ENCODE measurements at places on chromosomes 7 and 10.

DNA sequence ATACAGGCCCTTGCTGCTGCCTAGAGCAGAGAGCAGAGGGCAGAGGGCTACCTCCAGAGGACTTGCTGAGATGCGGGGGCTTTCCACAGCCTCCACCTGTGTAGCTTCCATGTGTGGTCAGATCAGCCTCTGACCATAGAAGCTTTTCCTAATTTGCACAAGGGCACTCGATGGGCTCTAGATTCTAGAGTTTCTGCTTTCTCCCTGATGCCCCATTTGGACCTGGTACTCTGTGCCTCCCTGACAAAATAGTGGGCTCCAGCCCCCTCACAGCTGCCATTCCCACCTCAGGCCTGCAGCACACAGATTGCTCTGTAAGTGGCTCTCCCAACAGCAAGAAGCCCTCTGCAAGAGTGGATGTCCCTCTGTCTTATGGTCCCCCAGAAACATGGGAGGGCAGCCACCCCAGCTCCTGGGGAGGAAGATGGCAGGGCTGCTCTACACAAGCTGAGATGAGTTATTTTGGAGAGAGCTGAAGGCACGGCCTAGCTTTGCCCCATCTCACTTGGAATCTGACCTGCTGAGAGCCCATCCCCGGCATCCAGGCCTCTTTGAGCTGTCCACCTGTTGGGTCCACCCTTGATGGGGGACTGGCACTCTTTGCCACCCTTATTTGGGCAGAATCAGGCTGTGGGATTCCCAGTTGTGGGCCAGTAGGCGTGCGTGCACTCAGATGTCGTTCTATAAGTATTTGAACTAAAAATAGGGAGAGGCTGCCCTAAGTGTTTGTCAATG, 16.7 kb downstream of the TMEM273 start:
- DNase-seq: no peak

- DNase-seq: no peak
Observed at GRCh38 chr10:77320971-77321471, 316.6 kb downstream of the KCNMA1 start.

- DNase-seq: no peak
Observed at GRCh38 chr7:77413861-77414424, 2.2 kb downstream of the GSAP start.

GRCh38 chr7:11203683-11204082, 230.0 kb downstream of the PHF14 start:
- DNase-seq: no peak

GRCh38 chr7:15168489-15168888, 265.9 kb upstream of the DGKB start:
- DNase-seq: no peak

DNA sequence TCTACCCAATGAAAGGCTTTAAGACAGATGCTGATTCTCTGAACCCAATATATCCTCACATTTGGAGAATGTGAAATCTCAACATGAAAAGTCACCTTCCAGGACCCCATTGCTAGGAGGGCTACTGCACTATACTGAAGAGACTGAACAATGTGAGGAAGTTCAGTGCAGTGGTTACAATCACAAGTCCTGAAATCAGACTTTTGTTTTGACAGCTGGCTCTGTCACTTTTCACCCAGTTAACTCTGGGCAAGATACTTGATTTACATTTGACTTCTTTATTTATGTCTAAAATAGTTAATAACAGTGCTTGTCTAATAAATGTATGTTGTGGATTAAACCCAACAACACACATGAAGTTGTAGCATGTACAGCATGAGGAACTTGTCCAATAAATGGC, 14.8 kb upstream of the VWDE start:
- DNase-seq: no peak

DNA sequence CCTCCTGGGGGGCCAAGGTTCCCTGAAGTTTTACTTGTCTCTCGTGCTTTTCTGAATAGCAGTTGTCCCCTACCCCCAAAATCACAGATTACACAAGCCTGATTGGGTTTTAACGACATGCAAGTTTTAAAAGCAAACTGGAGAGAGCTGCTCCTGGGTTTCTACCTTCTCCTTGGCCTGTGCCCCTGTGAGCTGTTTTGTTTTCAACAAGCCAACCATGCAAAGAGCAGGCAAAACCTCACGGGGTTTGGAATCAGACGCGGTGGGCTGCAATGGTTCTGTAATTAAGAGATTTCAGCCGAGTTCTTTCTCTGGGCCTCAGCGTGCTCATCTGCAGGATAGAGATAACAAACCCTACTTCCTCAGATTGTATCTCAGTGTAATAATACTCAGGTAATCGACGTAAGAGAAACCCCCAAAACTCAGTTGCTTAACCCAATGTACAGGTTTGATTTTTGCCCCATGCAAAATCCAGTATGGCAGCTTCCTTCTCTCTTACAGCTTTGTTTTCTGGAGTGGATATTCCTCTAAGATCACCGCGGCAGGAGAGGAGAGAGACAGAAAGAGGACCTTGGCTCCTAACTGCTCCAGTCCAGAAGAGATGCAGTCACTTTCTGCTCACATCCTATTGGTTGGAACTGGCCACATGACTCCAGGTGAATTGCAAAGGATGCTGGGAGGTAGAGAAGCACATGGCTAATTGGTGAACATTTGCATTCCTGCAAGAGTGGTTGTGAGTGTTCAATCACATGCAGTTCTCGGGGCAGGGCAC, 42.0 kb downstream of the MYL10 start:
- DNase-seq: no peak

GRCh38 chr7:18573410-18574234, 78.1 kb downstream of the HDAC9 start:
- DNase-seq: no peak

DNA sequence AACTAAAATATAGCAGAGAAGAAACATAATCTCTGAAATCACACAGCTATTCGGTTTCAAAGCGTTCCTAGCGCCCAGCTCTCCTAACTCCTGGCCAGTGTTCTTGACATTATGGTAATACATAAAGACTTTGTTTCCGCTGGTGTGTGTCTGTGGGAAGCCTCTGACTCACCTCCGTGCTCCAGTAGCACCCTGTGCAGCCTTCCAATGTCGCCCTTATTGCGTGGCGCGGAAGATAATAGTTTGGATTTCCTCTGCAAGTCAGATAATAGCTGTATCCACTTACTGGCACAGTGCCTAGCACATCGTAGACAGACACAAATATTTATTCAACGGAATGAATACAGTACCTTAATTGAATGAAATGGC, 570 bp downstream of the BMS1 start:
- DNase-seq: peak; percentile 11

DNA sequence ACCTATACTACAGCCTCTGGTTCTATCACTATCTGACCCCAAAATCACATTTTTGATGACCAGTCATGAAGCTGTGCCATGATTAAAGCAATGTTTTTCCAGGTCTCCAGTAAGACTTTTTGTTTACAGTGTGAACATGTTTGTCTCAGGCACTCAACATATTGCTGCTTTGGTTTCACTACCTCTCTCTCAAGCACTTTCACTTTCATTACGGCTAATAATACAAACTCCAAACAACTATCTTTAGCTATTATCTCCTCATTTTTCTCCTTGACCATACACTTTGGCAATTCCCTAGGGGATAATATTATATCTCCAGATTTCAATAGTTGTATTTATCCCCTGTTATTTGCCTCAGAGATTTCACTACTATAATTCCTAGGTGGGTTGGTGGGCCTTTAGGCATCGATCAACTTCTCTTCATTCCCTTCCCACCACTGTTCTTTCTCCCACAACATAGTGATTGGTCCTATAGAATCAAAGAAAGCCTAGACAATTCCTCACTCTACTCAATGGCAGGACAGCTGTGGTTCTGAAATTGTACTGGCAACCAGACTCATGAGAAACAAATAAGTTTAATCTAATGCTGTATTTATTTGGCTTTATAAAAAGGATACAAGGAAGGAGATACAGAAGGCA, 261.4 kb upstream of the ZWINT start:
- no peak for DNase-seq

DNA sequence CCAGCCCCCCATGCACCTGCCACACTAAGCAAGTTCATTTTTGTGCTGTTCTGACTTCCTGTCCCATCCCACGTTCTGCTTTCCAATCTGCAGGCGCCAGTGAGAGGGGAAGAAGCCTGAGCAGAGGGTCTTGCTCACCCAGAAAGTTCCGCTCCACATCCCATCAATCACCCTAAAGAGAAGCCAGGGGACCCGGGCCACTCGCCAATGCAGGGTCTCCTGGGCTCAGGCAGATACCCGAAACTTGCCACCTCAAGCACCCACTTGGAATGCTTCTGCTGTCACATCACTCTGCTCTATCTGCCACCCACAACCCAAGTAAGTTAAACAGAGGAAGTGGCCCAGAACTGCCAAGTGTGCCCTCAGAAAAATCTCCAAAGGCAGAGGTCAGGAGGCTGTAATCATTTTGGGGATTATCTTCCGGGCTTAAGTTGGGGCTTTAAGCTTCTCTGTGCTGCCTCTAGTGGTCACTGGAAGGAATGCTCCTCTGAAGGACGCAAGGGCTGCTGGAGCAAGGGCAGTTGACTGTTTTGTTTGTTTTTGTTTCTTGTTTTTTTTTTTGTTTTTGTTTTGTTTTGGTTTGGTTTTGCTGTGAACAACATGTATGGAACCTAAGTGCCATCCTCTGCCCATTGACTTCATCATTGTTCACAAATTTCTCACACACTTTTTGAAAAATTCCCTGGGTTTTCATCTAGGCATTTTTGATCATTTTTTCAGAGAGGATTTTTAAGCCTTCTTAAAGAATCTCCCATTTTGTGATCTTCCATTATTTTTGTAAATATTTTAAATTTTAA, 25.5 kb downstream of the PRR15 start:
- DNase-seq: no peak

GRCh38 chr7:157817433-157817832, 480.6 kb downstream of the DNAJB6 start:
- no peak for DNase-seq

GRCh38 chr7:159218170-159218569, 73.5 kb upstream of the VIPR2 start:
- no peak for DNase-seq

DNA sequence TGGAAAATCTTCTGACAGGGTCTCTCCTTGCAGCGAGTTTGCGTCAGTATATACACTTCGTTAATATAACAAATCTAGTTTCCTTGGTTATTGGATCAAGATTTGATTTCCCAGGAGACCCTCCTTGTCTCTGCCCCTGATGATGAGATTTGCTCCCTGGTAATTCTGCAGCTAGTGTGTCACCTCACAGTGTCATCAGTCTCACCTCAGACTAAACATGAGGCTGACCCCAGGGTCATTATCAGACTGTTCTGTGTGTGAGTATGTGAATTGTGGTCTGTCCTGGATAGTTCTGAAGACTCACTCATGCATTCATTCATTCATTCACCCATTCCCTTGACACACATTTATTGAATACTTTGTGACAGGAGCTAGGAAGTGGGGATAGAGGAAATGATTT, 138.4 kb upstream of the CTTNBP2 start:
- DNase-seq: no peak

- DNase-seq: no peak
Observed at GRCh38 chr7:155529346-155529745, 17.0 kb downstream of the CNPY1 start.

DNA sequence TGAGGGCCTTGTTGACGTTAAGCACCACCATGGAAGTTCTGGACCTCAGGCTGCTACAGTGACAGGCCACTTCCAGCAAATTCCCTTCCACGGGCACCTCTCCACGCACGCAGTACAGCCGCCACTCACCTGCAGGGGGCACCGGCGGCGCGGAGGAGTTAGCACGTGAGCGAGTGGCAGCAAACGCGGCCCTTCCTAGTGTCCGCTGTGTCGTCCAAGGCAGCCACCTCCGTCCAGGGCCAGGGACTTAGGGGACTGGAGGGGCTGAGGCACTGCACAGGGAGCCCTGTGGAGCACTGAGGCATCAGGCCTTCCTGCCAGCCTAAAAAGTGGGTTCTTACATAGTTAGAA, 164.4 kb downstream of the SVIL start:
- no peak for DNase-seq

GRCh38 chr10:31635415-31636065, 293.1 kb downstream of the ARHGAP12 start:
- no peak for DNase-seq

DNA sequence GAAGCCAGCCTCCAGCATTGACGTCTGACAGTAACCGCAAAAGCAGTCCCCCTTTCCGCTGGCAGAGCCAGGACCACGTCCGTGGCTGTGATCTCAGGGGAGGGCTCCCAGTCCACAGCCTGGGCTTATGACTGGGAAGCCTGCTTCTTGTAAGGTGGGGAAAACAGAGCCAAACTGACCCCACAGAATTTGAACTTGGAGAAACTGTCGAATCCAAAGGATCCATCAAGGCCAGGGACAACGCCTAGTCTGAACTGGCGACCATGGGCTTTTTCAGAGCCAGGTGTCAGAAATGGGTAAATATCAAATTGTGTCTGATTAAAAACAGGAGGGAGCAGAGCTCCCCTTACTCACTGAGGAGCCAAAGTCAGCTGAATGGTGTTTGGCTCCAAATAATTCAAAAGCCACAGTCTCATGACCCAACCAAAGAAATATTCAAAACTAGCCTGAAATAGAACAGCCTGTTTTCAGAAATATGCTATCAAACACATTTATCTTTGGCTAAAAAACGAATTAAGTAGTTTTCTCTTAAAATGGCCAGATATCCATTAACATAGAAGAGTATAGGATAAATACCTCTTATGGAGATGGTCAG, 751.4 kb upstream of the GALNT17 start:
- no peak for DNase-seq

DNA sequence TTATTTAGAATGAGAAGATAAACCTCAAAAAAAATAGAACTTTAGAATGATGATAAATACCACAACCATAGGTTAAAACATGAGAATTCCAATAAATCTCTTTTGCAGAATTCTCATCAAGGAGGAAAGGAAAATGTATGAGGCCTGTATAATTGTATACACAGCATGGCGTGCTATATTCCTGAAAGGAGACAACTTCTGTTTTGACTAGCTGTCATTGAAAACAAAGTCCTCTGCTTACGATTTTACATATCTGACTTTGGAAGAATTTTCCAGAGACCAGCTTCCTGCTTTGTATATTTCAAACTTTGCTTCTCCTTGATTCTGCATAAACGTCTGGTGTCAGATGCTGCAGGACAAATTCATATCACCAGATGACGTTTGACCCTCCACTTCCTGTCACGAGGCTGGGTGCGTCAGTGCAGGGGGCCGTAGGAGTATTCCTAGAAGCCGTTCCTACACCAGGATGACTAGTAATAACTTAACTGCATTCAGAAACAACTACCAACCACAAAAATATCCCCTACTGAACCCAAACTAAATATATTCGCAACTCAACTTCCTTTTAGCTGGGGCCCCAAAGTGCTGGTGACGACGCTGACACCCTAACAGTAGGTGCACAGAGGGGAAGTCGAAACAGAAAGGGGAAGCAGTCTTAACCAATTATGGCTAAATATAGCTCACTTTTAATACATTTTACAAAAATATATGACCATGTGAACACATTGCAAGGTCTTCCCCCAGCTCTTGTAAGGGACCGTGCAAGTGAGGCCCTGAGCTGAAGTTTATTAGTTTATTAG, 178.6 kb upstream of the INHBA start:
- peak; percentile 42 for DNase-seq
